Epithelial cell of prostate (primary cell): ENCODE measurements at places on chromosomes 5 and 9.

DNA sequence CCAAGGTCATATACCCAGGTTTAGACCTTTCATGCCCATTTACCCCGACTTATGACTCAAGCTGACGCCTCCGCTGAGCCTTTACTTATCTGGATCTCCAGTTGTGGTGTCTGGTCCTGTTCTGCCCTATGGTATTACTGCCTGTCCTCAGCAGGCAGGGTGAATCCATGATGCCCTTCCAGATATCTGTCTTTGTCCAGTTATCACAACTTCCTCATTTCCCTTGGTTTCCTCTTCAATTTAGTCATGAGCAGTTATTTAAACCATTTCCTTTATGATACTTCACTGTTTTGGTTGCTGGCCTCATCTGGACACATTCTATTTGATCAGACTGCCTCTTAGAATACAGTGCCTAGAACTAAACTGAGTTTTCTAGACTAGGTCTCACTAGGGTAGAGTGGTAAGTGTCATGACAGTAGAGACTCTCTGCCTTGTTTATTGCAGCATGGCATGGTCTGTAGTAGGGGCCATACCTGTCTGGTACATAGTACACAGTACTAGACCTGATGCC, 93.3 kb downstream of the MELK start:
- DNase-seq, result no peak

DNA sequence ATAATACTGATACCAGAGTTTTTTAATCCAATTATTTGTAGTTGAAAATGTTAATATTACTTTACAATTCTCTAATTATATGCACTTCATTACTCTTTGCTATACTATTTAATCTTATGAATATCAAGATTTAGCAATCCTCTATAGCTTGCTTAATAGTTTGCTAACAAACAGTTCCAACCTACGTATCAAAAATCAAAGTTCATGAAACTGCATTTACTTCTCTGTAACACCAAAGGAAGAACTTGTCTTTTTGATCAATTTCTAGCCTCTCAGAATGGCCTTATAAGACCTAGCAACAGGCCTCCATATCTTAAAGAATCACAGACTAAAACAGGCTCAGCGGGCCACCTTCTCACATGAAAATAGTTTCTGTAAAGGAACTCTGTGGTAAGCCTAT, 68.9 kb downstream of the ADAMTS6 start:
- no peak for DNase-seq

GRCh38 chr5:149007174-149007573, 55.7 kb downstream of the SH3TC2 start:
- DNase-seq, result no peak

GRCh38 chr9:89942643-89943042, 337.8 kb downstream of the GADD45G start:
- DNase-seq, result no peak

DNA sequence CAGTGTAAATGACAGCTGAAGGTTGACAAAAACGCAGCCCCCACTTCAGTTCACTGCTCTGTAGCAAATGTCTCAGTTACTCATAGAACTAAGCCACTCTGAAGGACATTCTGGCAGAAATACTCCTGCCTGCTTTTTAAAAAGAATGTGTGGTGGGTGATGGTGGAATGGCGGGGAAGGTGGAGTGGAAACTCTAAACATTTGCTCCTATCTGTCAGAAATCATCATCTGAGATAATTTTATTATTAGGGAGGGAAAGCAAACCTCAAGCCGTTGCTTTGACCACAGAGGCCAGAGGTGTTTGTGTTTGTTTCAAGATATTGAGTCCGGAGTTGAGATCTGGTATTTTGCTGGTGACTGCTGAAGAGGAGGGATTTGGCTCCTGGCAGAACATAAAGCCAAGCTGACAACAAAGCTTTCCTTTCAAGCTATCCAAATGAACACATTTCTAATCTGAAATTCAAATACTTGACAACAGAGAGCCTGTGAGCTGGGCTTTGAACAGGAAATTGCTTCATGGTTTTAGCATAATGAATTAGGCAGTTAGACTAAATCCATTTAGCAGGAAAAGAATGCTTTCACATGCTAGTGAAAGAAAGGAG, 362.7 kb downstream of the CSNK1G3 start:
- no peak for DNase-seq

DNA sequence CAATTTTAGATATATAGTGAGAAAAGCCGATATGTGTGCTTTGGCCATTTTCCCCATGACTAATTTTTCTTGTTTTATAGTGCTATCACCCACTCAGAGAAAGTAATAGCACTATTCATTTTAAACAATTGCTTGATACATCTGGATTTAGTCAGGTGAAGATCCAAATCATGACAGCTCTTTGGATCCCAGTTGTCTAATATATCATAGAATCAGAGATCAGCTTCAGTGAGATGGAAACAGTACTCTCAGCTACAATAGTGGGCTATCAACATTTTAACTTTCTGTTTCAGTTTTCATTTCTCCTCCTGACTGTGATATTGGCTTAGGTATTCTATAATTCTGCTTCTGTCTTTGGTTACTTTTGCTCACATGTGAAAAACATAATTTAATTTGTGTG, 38.7 kb downstream of the VCAN start:
- no peak for DNase-seq

DNA sequence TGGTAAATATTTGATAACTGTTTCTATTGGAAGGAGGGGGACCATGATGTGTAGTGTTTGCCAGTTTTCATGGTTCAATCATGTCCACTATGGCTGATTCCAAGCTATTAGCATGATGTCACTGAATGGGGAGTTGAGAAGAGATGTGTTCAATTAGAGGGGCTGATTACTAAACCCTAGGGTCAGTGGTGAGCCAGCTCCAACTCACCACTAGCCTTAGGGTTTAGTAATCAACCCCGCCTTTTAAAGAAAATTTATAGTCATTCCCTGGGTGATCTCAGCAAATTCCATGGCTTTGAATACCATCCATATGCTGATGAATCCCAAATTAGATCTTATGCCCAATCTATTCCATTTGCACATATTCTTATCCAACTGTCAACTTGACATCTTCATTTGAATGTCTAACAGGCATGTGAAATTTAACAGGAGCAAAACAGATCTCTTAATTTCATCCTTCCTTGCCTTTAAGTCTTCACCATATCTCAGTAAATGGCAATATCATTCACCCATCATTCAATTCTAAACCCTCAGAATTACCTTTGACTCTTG, 98.8 kb downstream of the GCNT1 start:
- DNase-seq, result no peak

GRCh38 chr5:78341440-78341839, 19.0 kb upstream of the SCAMP1 start:
- DNase-seq, result no peak

GRCh38 chr9:133525677-133526076, 918 bp upstream of the MYMK start:
- DNase-seq, result no peak

DNA sequence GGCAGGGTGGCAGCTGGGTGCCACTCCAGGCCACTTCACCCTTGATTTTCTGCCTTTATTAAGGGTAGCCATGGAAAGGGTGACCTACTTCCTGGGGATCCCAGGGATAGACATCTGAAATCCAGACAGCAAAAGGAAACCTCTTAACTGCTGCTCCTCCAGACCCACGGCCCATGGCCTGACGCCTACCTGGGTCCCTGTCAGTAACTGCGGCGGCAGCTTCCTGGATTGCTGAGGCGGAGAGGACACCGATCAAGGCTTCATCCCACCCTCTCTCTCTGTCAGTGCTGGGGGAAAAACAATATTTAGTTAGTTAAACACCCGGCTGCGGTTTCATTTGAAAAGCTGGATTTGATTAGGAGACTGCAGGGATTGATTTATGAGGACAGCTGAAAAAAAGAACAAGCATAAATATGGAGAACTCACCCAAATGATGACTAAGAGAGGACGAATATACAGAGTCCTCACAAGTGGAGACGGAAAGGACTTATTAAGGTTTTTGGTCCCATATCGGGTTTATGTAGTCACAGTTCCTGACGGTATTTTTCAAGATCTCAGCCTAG, 158.7 kb upstream of the KLF4 start:
- DNase-seq, result no peak

- no peak for DNase-seq
These were observed 135.7 kb downstream of the CAAP1 start for GRCh38 chr9:26756881-26757280.

DNA sequence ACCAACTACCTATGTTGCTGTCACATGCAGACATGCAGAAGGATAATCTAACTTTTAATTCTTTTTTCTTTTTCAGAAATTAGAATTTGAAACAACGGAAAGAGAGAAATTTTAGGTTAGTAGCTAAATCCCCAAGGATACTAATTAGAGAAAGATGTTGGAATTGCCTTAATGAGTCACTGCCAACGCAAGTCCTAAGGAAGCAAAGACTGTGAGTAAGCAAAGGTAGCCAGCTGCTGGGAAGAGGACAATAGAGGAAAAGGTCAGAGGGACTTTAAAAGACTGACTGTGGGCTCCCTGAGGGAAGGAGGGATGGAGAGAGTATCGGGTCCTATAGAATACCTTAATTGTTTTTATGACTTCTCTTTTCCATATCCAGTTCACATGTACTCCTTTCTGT, 461.9 kb upstream of the PAPPA start:
- no peak for DNase-seq

DNA sequence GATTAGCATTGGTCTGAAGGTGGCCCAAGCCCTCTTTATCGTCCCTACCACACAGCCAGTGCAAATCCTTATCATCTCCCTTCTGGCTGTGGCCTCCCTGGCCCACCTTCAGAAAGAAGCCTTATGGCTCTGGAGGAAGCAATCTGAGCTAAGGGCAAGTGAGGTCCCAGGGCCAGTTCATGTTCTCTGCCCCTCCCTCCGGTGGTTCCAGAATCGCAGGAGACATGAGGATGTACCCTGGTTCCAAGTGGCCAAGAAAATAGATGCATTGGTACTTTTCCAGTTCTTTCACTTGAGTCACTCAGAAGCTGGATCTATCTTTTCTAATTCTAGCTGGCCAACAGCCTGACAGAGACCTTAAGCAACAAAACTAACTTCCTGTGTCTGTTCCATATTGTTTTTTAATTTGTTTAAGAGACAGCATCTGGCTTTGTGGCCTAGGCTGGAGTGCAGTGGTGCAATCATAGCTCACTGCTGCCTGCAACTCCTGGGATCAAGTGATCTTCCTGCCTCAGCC, 60.7 kb downstream of the LHFPL2 start:
- DNase-seq, result no peak

GRCh38 chr5:54904425-54904824, 81.0 kb downstream of the ESM1 start:
- DNase-seq, result no peak

DNA sequence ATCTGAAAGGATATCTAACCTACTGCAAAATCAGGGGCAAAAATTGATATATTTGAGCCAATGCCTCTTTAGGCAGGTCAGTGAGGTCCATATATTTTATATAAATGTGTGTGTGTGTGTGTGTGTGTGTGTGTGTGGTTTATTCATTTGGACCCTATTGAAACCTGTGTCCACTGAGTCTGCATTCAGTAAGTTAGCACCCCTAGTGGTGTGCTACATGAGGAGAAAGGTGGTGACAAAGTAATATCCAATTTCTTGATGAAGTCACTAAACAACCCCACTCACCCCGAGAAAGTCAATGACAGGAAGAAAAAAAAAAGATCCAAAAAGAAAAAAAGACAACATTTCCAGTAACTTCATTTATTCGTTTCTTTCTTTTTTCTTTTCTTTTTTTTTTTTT, 4.1 kb downstream of the FBXW11 start:
- no peak for DNase-seq

DNA sequence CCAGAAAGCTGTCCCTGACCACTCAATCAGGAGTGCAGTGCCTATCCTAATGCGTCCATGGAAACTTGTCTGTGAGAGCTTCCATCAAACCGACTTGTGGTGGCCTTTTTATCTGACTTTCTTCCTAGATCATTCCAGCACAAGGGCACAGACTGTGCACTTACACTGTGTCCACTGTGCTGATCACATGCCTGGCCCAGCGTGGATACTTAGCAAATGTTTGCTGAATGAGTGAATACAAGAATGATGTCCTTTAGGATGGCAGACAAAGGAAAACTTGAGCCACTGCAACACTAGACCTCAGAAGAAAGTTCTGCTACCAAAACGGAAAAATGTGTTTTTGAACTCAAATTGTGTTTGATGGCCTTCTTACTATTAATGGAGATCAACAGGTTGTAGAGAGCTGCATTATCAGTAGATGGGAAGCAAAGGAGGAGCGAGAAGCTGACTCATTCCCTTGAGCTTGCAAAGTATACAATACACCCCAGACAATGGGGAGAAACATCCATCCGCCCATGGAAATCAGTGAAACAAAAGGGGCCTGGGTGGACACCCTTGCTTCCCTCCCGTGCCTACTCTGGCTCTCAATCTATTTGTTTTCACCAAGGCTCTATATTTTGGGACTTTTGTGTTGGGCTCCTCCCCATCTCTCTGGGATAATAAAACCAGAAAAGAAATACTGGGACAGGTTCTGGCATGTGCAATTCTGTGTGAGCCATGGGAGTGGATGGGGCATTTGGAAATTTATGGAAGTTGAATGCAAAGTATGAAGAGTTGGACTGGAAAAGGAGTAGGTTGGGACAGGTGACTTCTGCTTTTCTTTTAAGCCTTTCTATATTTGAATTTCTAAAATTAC, 76.2 kb upstream of the ZFAND5 start:
- DNase-seq, result no peak

GRCh38 chr5:29017501-29017900, 1979.1 kb upstream of the CDH9 start:
- no peak for DNase-seq

DNA sequence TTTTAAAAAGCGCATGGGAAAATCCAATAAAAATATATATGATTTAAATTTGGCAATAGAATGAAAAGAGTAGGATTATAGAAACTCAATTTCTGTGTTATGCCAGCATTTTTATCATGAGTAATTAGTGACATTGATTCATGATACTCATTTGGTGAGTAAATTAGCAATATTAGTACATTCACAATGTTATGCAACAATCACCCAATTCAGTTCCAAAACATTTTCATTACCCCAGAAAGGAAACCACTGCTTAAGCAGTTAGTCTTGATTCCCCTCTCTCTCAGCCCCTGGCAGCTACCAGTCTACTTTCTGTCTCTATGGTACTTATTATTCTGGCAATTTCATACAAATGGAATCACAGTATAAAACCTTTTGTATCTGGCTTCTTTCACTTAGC, 27.0 kb downstream of the OSMR start:
- no peak for DNase-seq
